Mesothelial cell of epicardium (in vitro differentiated cells): ENCODE measurements at places on chromosomes 7 and 10. TPM values are rescaled to one million over a fixed set of nuclear protein-coding genes. Genes with fewer than 3 reads are reported as not detected.

GRCh38 chr10:6086375-6087233 is 2.2 kb upstream of the RBM17 start:
- H3K27ac ChIP-seq, result peak overlapping the region; percentile 70
- peaks cover 29% of the 10 kb centered on the region for H3K27me3 ChIP-seq
- DNase-seq, result peak; percentile 65
- H3K4me3 ChIP-seq, result peak overlapping the region; percentile 27
- peaks cover 35% of the 10 kb centered on the region for H3K4me1 ChIP-seq

- DNase-seq, result no peak
- no peak overlapping the region for H3K27ac ChIP-seq
- peaks cover 61% of the 10 kb centered on the region for H3K36me3 ChIP-seq
- no peaks in the 10 kb centered on the region for H3K27me3 ChIP-seq
- H3K4me1 ChIP-seq, result no peaks in the 10 kb centered on the region
Observed at GRCh38 chr10:21888959-21889358, 114.6 kb downstream of the DNAJC1 start.

The NXPH1 gene
- total RNA-seq, result not detected in 3 replicates

The ELN gene
- total RNA-seq, result 32.9 to 37.4 TPM (median 33.2 TPM) in 3 replicates

- H3K27me3 ChIP-seq, result peaks cover 3% of the 10 kb centered on the region
- H3K27ac ChIP-seq, result no peak overlapping the region
- H3K4me3 ChIP-seq, result no peak overlapping the region
- DNase-seq, result no peak
- H3K36me3 ChIP-seq, result no peaks in the 10 kb centered on the region
Observed at GRCh38 chr7:25496476-25497368, 268.4 kb upstream of the NPVF start.

DNA sequence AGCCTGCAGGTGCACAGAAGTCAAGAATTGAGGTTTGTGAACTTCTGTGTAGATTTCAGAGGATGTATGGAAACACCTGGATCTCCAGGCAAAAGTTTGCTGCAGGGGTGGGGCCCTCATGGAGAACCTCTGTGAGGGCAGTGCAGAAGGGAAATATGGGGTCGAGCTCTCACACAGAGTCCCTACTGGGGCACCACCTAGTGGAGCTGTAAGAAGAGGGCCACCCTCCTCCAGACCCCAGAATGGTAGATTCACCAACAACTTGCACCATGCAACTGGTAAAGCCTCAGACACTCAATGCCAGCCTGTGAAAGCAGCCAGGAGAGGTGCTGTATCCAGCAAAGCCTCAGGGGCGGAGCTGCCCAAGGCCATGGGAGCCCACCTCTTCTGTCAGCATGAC is 205.8 kb downstream of the CCSER2 start:
- H3K36me3 ChIP-seq, result no peaks in the 10 kb centered on the region
- peaks cover 4% of the 10 kb centered on the region for H3K27me3 ChIP-seq
- DNase-seq, result no peak
- peaks cover 2% of the 10 kb centered on the region for H3K4me1 ChIP-seq
- no peak overlapping the region for H3K27ac ChIP-seq

The FAM25G gene
- total RNA-seq, result not detected in 3 replicates

The ITPRID1 gene
- total RNA-seq, result not detected in 3 replicates

- H3K4me1 ChIP-seq, result peaks cover 4% of the 10 kb centered on the region
- H3K36me3 ChIP-seq, result peaks cover 57% of the 10 kb centered on the region
- no peak overlapping the region for H3K27ac ChIP-seq
- DNase-seq, result no peak
- H3K4me3 ChIP-seq, result no peak overlapping the region
Observed at GRCh38 chr10:34351161-34351560, 463.9 kb downstream of the PARD3 start.

DNA sequence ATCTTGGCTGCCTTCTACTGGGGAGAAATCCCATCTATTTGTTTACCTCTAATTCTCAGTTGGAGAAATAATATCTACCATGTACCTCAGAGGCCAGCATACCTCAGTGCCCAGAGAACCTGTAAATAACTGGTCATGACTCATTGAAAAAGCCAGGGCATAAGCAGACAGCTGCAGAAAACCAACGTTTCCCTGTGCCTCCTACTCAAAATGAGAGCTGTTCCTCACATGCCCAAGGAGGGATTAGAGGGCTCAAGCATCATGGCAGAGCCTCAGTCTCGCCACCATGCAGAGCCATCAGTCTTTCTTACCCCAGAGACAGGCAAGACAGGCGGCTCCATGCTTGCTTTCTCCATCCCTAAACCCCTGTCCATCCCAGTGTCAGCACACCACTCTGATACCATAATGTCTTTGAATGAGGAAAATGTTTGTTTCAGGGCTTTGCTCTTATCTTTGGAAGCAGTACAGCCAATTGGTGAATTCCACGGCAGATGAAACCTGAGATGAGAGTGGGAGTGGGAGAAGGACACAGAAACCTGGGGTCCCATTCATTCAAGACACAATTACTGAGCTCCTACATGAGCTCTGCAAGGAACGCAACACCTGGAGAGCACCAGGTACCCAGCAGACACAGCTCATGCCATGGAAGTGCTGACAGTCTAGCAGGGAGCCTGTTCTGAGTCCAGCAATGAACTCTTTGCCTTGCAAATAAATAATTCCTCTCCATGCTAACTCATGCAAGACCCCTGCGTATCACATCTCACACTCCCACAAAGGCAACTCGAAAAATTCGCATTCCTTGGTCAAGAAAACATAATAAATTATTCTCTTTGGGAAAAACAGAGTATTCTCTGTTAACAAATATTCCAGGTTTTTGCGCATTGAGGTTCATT is 21.1 kb downstream of the PON1 start:
- DNase-seq, result no peak
- H3K36me3 ChIP-seq, result no peaks in the 10 kb centered on the region
- H3K27me3 ChIP-seq, result no peaks in the 10 kb centered on the region
- H3K4me3 ChIP-seq, result no peak overlapping the region
- peaks cover 11% of the 10 kb centered on the region for H3K4me1 ChIP-seq

DNA sequence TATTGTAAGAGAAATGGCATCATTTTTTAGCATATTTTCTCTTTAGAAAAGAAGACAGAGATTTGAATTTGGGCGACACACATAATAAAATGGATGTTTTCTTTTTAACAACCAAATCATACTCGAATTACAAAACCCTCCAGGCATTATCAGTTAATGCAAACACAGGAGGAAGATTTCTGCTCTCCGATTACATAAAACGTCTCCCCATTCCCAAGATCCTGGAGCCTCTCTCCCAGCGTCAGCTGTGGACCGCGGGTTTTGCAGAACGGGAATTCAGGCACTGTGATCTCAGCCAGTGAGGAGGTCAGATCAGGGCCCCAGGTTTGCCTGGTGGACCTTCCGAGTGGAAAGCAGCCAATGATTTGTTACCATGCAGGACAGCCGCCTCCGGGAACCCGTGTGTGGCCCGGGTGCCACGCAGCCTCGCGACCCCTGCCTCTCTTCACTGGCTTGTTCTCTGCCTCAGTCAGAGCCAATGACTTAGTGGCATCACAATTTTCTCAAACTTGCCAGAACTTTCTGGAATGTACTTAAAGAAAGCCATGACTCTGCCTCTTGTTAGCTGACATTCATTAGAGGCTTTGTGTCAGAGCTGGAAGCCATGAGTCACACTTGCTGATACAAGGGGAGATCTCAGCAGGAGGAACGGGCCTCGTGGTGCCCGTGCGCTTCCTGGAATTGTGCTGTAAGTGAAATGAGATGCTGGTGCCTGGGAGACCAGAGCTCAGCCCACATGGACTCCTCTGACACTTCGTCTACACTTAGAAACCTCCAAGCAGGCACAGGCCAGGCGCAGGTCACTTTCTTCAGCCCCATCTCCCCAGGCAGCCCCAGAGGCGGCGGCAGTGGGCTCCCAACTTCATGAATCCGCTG is 246.1 kb downstream of the KLF6 start:
- peaks cover 21% of the 10 kb centered on the region for H3K4me1 ChIP-seq
- no peaks in the 10 kb centered on the region for H3K27me3 ChIP-seq
- H3K4me3 ChIP-seq, result no peak overlapping the region
- H3K27ac ChIP-seq, result peak overlapping the region; percentile 92
- H3K36me3 ChIP-seq, result no peaks in the 10 kb centered on the region

DNA sequence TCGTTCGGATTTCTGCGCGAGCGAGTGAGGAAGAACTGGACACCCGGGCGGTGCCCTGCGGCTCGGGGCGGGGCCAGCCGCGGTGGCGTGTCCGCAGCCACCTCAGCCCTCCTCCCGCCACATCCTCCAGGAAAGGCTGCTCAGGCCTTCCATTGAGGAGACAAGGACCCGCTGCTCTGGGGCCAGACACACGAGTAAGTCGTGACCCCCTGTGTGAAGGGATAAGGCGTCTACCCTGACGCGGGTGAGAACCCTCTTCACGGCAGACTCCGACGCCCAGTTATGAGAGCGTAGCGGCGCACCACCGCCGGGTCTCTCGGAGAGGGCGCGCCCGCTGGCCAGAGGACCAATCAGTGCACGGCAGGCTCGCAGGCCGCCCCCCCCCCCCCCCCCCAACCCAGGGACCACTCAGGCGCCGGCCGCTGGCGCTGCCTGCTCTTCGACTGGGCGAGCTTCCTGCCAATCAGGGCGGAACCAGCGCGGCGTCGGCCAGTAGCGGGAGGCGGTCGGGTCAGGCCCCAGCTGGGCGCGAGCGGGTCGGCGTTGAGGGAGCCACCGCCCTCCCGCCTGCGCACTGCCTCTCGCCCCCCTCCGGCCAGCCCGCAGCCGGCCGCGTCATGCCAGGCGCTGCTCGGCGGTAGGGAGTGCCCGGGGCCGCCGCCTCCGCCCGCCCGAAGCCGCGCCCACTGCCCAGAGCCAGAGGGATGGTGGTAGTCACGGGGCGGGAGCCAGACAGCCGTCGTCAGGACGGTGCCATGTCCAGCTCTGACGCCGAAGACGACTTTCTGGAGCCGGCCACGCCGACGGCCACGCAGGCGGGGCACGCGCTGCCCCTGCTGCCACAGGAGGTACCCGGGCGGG is at the start of gene KCTD7:
KCTD7 (plus strand) TSS at position 521 of the 861 bp plus-strand sequence; CDS start at position 705, 184 bp downstream.
- peak within 1 kb of the TSS; percentile 93 for H3K27ac ChIP-seq
- peak within 1 kb of the TSS; percentile 80 for H3K4me3 ChIP-seq
- H3K36me3 ChIP-seq, result no peaks in the 10 kb centered on the region
- H3K27me3 ChIP-seq, result peaks cover 10% of the 10 kb centered on the region
- H3K4me1 ChIP-seq, result peaks cover 13% of the 10 kb centered on the region
- DNase-seq, result peak; percentile 95

The VWC2 gene
- 0.27 to 0.32 TPM (median 0.29 TPM) in 3 replicates for total RNA-seq

The BHLHA15 gene
- total RNA-seq, result 0.57 to 1.0 TPM in 2 of 3 replicates, not detected in the other

- H3K27me3 ChIP-seq, result no peaks in the 10 kb centered on the region
- DNase-seq, result no peak
- peaks cover 29% of the 10 kb centered on the region for H3K4me1 ChIP-seq
- peaks cover 16% of the 10 kb centered on the region for H3K36me3 ChIP-seq
- H3K27ac ChIP-seq, result no peak overlapping the region
- no peak overlapping the region for H3K4me3 ChIP-seq
Observed at GRCh38 chr10:15365692-15366091, 5.4 kb downstream of the FAM171A1 start.

- H3K36me3 ChIP-seq, result peaks cover 2% of the 10 kb centered on the region
- H3K27me3 ChIP-seq, result no peaks in the 10 kb centered on the region
- peak overlapping the region; percentile 84 for H3K27ac ChIP-seq
Observed at GRCh38 chr7:102431617-102432298, 1.6 kb upstream of the ORAI2 start.

- no peaks in the 10 kb centered on the region for H3K27me3 ChIP-seq
- DNase-seq, result no peak
- no peak overlapping the region for H3K27ac ChIP-seq
- no peak overlapping the region for H3K4me3 ChIP-seq
- peaks cover 42% of the 10 kb centered on the region for H3K4me1 ChIP-seq
Observed at GRCh38 chr7:42674541-42674940, 237.3 kb downstream of the C7orf25 start.

The CCDC71L gene
- 21.9 to 23.3 TPM (median 22.5 TPM) in 3 replicates for total RNA-seq

DNA sequence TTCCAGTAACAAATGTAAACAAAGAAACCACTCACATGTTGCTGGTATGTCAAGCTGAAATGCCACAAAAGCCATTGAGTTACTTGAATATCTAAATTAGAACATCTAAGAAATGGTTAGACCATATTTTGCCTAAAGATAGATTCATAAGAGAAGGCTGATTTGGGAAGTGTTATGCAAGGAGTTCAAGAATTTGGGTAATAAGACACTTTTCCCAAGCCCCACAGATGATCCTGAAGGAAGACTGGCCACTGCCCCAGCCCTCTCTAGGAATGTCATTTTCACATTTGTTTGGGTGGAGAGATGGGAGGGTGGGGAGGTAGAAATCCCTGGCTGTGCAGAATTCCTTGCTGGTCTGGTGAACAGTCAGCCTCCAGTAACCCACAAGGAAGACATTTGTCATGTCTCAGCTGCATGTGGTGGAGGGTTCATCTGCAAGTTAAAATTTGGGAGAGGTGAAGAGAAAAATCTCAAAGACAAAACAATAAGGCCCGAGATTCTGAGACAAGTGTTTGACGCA is 427.2 kb upstream of the KLF6 start:
- H3K27ac ChIP-seq, result no peak overlapping the region
- no peak overlapping the region for H3K4me3 ChIP-seq
- DNase-seq, result no peak

- H3K27ac ChIP-seq, result no peak overlapping the region
- DNase-seq, result no peak
- H3K27me3 ChIP-seq, result no peaks in the 10 kb centered on the region
- H3K4me1 ChIP-seq, result no peaks in the 10 kb centered on the region
Observed at GRCh38 chr7:71661671-71662224, 529.8 kb downstream of the GALNT17 start.
